Foreskin keratinocyte (primary cell): ENCODE measurements at places on chromosomes 3 and 15. TPM values are rescaled to one million over a fixed set of nuclear protein-coding genes. Genes with fewer than 3 reads are reported as not detected.

- DNase-seq: no peak
Measured at GRCh38 chr3:137792626-137793271, 28.6 kb downstream of the SOX14 start.

GRCh38 chr15:91263632-91264531 is 163.8 kb downstream of the SV2B start:
- DNase-seq: peak; percentile 79

GRCh38 chr3:140898340-140899180 is 43.1 kb upstream of the SLC25A36 start:
- DNase-seq: peak; percentile 44

DNA sequence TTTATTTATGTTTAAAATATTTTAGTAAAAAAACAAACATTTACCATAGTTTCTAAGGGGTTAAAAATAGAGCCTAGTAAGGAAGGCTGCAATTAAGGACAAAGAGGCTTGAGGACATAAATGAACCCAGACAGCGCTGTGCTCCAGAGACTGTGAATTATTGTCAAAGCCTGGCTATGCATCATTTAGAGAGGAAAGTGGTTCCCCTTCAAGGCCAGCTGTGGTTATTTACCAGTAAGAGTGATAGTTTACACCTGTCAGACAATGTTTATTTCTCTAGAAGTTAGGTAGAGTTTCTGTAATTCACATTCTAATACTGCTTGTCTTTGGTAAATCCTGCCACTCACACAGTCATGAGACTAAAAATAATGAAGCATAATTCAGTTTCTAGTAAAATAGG is 32.4 kb upstream of the PIK3R4 start:
- DNase-seq: no peak

DNA sequence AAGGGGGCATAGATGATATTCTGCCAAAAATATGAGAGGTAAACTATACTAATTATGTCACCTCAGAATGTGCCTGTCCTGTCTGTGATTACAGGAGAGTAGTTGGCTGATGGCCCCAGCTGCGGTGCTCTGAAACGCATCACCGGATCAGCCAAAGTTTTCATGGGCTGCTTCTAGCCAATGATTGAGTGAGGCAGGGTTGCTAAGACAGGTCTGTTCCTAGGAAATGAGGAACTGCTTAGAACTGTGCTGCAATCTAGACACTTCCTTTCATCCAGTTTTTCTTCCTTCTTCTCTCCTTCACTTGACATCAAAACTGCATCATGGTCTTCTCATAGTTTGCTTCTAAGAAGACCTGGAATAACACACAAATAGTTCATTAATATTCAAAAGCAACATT is 124.0 kb downstream of the KCNH8 start:
- no peak for DNase-seq

DNA sequence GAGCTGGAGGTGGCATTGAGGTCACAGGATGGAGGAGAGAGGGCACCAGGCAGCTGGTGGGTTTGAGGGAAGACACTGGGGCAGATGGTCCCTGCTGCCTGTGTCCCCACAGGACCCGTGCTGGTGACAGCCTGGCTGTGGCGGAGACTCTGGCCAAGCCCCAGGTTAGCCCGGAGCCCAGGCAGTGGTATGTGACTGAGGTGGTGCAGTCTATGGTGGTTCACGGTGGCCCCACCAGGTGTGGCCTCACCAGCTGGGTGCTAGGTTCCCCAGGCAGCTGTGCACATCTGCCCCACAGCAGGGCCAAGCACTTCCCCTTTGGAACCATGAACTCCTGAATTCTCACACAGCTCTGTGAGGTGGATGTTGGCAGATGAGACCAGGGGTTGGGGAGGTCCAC is 15.4 kb downstream of the PLXNA1 start:
- no peak for DNase-seq

DNA sequence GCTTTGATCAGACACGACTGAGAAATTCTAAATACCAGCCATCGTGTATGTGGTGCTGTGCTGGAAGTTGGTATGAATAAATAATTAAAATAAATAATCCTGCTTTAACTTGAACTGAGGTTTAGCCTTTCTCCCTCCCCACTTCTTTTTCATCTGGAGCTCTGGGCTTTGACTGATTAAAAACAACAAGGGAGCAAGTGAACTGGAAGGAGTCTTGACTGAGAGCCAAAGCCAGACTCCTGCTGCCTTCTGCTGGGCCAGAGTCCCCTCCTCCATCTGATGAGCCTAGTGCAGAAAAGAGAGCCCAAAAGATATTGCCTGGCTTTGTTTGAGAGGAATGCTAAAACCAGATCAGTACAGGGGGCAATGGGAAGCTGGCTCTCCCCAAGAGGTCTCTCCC is 96.0 kb downstream of the CCNL1 start:
- DNase-seq: no peak

DNA sequence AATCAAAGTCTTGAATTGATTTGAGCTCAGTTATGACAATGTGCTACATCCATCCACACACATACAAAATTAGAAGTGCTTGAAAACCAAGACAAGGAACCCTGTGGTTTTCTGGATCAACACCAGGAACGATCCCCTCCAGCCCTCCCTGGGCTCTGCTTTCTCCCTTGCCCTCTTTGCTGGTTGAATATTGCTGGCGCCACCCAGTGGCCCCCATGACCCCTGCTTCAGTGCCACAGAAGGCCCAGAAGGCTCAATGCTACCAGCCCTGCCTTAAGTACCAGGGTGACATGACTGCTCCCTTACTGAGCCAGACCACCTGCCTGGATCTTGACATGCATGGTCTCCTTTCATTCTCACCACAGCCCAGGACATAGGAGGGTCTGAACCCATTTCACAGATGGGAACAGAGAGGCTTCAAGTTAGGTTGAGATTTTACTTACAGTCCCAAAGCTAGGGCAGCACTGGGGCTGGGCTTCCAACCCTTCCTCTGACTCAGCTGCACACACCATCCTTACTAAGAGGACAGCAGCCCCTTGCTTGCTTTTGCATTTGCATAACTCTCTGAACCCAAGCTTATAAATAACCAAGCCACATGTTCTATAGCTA is 15.0 kb downstream of the IL12A start:
- DNase-seq: peak; percentile 27

DNA sequence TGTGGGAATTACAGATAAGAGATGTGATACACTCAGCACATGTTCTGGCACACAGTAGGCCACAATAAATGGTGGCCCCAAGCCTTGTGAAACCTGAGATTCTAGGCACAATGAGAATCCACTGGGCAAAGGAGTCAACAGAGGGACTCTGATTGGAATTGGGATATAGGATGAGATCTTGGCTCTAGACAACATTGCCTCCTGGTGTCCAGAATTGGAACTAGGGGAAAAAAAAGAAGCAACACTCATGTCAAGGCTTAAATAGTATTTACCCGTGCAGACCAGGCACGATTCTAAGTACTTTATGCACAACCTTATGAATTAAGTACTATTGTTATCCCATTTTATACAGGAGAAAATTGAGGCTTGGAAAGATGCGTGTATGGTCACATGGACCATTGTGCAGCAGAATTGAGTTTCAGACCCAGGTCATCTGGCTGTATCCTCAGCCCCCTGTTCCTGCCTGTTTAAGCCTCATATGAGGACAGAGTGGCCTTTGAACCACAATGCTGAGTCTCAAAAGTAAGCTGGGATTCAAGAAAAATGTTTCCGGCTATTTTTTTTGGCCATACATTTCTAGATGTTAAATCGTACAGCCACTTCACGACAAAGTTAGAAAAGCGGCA is 124.8 kb downstream of the SV2B start:
- DNase-seq: peak; percentile 20

The PLA2G4F gene
- 0.92 and 1.2 TPM in 2 replicates for total RNA-seq

The ZIC4 gene
- total RNA-seq: not detected in 2 replicates

The RAB6B gene
- total RNA-seq: 0.41 and 0.42 TPM in 2 replicates

The BNC1 gene
- 140 and 167 TPM in 2 replicates for total RNA-seq
